ENCODE measurements at places on chromosomes 6 and 20.

DNA sequence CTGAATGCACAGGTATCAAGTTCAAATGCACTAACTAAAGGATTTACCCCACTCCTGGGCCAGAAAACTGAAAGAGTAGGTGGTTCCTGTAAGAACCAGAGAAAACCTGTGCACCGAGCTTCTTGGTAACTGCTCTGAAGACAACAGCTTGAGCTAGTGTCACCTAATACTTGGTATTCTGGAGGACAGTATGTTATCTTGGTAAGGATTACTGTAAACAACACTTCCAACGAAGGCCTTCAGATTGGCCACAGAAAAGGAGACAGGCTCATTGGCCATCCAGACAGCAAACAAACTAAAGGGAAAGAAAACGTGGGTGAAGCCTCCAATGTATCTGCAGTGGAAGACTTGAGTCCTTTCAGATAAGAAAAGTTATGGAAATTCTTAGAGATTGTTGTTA, 61.5 kb downstream of the GMPR start:
- DNase-seq: no peak

DNA sequence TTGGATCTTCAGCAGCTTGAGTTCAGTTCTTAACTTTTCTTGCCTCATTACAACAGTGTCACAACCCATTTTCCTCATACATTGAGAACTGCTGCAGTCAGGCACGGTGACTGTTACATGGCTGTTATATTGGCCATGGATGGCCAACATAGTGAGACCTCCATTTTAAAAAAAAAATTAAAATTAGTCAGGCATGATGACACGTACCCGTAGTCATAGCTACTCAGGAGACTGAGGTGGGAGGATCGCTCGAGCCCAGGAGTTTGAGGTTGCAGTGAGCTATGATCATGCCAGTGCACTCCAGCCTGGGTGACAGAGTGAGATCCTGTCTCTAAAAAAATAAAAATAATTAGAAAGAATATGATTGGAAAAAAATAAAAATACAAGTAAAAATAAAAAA, 9.9 kb upstream of the MMP24 start:
- no peak for DNase-seq

GRCh38 chr6:143406673-143407072, 43.8 kb downstream of the ADAT2 start:
- no peak for DNase-seq

GRCh38 chr6:142395768-142396231, 94.0 kb downstream of the ADGRG6 start:
- DNase-seq: no peak

- no peak for DNase-seq
Measured at GRCh38 chr6:78580923-78581322, 286.4 kb upstream of the IRAK1BP1 start.

DNA sequence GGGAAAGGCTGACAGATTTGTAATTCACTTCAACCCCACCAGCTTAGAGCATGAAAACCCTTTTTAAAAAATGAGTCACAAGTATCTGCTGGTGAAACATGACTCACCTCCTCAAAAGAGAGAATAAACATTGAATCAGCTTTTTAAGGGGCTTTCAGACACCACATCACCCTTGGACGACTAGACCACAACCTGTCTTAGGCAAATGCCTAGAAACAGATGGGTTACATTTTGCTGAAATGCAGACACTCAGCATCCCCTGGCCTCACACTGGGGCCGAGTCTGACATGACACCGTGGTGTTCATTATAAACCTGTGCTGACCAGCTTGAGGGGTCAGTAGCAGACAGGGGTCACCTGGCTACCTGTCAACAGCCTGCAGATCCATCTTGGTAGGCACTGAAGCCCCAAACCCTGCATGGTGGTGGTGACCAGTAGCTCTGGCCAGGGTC, 175.3 kb upstream of the CST7 start:
- no peak for DNase-seq

DNA sequence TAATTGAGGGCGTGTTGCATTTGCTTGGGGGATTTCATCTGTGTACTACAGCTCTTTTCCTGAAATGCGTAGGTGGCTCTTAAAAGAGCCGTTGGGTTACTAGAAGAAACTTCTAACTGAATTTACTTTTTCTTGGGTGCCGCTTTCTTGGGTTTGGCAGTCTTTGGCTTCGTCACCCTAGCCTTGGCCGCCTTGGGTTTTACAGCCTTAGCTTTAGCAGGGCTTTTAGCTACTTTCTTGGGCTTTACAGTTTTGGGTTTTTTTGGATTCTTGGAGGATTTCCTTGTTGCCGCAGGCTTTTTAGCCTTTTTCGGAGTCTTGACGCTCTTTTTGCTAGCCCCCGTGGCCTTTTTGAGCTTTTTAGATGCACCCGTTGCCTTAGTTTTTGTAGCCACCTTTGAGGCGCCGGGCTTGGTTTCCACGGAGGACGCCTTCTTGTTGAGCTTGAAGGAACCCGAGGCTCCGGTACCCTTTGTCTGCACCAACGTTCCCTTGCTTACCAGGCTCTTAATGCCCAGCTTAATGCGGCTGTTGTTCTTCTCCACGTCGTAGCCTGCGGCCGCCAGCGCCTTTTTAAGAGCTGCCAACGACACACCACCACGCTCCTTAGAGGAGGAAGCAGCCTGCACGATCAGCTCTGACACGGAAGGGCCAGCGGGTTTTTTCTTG, 54.5 kb downstream of the TRIM38 start:
- DNase-seq: no peak

DNA sequence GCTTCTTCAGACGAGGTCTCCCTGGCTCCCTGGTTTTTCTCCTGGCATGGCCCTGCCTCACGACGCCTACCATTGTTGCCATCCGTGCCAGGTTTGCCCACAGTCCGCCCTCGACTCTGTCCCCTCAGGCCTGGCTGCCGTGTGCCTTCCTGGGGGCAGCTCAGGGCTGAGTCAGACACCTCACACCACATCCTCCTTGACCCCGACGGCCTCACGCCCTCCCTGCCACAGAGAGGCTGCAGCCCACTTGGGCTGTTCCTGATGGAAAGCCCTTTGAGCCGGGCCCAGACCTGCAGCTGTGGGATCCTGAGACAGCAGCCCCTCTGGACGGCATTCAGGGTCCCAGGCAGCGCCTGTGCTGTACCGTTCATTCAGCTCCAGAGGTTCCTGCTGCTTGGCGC, 108.3 kb downstream of the PSMB1 start:
- no peak for DNase-seq

DNA sequence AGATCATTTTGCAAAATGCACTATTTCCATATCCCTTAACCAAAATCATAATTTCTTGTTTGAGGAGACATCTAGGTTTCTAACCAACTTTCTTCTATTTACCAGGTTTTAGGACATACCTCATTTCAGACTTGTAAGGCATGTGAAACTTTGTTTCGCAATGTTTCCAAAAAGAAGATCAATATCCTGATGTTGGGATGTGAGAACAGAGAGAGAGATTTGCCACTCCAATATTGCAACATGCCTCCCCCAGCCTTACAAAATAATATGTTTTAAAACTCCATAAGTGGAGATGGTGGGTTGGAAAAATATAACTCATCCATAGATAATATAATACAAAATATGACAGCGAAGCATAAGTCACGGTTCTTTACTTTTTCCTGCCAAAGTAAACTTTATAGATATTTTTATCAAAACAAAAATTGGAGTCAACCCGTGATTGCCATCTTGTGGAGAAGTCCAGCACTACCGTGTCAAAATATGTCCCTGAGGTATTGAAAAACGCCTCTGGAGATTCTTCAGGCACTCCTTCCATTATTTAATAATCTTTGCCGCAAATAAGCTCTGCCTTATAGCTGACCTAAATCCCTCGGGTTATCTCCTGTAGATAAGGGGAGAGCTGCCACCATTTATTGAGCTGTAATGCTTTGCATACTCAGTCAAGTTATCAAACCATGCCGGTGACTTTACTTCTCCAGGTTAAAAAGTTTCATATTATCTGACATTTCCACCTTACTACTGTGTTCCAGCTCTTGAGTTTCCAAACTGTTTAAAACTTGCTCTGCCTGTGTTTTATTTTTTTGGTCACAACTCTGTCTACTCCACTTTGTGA, 534.2 kb downstream of the HACE1 start:
- no peak for DNase-seq

DNA sequence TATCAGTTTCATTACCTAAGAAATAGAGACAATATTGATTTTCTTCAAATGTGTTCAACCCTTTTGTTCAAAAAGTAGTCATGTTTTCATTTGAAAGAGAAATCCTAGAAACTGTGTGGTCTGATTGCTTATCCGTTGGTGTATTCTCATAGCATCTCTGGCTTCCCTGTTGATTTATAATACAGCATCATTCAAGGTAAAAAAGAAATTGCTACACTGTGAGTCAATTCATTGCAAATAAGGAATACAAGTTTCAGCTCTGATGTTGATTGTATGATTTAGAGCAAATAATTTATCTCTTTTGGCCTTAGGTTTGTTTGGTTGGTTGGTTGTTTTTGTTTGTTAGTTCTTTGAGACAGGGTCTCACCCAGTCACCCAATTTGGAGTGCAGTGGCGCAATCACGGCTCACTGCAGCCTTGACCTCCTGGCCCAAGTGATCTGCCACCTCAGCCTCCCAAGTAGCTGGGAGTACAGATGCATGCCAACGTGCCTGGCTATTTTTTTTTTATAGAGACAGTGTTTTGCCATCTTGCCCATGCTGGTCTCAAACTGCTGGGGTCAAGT, 185.5 kb upstream of the TNFAIP3 start:
- no peak for DNase-seq

GRCh38 chr6:155974811-155975323, 519.2 kb upstream of the NOX3 start:
- no peak for DNase-seq

- no peak for DNase-seq
Measured at GRCh38 chr20:49976542-49976941, 6.2 kb upstream of the SNAI1 start.

- no peak for DNase-seq
Measured at GRCh38 chr6:9463311-9463710, 951.6 kb downstream of the TFAP2A start.

GRCh38 chr6:29764422-29765196, 41.4 kb downstream of the HLA-F start:
- DNase-seq: no peak

GRCh38 chr20:46123482-46124245, 5.5 kb downstream of the CD40 start:
- no peak for DNase-seq

GRCh38 chr6:42440778-42441696, 10.7 kb downstream of the TRERF1 start:
- DNase-seq: no peak

- DNase-seq: no peak
Measured at GRCh38 chr20:55513954-55514353, 491.4 kb downstream of the CBLN4 start.

DNA sequence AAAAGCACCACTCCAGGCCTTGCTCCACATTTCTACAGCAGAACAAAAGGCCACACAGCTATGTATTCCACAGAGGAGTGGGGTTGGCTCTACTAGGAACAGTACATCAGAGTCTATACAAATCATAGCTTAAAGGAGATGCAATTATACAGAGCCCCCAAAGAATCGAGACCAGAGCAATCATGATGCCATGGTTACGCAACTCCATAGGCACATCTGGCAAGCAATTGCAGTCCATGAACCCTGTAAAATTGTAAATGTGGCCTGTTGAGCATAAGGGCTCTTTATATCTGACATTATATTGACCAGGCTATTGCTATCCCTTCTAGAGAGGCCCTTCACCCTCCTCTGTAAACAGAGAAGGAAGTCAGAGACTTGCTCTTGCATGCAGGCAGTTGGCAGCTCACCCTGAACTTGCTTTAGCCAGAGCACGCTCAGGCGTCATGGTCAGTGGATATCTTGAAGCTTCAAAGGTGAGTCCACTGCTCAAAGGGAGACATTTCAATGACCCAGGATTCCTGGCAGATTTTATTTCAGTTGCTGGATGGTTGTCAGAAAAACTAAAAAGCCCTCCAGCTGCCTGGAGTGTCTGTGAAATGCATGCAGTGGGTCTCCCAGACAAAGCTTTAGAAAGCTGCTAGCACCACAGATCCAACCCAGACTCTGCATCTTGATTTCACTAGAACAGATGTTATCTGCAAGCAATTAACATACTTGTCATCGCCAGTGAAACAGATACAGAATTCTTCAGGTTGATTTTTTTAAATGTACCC, 357.2 kb downstream of the CENPW start:
- no peak for DNase-seq

- DNase-seq: no peak
Measured at GRCh38 chr6:7624796-7625710, 35.1 kb downstream of the SNRNP48 start.

GRCh38 chr20:1652960-1653359, 4.6 kb downstream of the SIRPG start:
- DNase-seq: no peak

DNA sequence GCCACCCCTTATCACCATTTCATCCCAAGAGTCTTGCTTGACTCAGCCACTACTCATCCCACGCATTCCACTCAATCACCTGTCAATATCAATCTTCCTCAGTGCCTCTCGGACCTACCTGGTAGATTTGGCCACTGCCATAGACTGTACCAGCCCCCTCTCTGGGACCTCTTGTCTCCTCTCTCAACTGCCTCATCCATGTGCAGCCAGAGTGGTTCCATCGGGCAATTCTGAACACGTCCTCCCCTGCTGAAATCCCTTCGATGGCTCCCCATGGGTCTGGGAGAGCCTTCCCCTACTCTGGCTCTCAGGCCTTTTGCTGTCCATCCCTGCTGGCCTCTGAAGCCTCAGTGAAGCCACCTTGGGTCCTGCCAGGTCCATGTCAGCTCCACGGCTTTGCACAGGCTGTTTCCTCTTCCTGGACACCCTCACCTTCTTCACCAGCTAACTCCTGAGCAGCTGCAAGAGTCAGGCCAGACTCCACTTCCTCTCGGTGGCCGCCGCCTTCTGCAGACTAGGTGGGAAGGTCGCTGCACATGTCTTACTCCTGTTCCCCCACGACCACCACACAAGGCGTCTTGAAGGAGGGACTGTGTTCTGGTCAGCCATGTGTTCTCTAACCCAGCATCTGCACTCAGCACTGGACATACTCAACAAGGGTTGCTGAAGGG, 120.4 kb downstream of the TOX2 start:
- DNase-seq: no peak

GRCh38 chr6:129206821-129207220, 323.9 kb downstream of the LAMA2 start:
- no peak for DNase-seq

DNA sequence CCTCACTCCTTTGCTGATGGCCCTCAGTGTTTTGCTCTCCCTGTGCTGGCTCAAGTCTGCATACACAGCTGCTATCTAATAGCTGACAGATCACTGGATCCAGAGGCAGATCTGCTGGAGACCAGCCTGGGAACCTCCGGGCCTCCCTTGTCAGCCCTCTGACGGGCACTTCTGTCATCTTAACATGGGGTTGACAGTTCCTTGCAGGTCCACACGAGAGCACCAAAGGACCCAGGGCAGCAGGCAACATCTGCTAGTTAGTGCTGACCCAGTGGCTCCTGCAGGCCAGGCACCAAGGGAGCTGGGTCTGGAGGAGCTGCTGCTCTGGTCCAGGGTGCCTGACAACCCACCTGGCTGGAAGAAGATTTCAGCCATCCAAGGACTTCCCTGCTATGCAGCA, 208.1 kb downstream of the UST start:
- DNase-seq: no peak

Data from GM19239 (cell line).